ENCODE measurements at places on chromosomes 6 and 20.

DNA sequence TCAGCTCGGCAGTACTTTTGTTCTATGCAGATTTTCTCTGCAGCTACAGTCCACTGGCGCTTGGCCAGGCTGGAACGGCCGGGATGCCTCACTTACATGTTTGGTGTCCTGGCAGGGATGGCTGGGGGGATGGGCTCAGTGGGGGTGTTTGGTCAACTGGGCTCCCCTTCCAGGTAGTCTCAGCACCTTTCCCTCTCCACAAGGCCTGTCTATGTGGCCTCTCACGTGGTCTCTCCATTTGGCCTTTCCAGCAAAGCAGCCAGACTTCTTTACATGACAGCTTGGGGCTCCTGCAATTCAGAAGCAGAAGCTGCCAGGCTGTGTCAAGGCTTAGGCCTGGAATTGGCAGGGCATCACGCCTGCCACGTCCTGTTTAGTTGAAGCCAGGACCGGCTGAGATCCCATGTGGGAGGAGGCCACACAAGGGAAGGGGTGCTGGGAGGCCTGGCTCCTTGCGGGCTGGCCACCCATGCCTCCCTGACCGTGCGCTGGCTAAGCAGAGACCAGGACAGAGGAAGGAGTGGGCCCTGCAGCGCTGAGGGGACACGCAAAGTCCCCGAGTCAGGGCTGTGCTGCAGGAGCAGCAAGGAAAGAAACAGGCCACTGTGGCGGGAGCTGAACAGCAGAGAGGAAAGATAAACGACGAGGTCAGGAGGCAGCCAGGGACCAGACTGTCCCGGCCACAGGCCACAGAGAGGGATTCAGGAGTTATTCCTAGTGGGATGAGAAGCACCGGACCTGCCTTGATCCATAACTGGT lies 38.9 kb downstream of the MGME1 start:
- no peak overlapping the region for H3K27ac ChIP-seq
- no peak for DNase-seq
- H3K27me3 ChIP-seq, result no peaks in the 10 kb centered on the region
- H3K36me3 ChIP-seq, result no peaks in the 10 kb centered on the region
- no peaks in the 10 kb centered on the region for H3K4me1 ChIP-seq

DNA sequence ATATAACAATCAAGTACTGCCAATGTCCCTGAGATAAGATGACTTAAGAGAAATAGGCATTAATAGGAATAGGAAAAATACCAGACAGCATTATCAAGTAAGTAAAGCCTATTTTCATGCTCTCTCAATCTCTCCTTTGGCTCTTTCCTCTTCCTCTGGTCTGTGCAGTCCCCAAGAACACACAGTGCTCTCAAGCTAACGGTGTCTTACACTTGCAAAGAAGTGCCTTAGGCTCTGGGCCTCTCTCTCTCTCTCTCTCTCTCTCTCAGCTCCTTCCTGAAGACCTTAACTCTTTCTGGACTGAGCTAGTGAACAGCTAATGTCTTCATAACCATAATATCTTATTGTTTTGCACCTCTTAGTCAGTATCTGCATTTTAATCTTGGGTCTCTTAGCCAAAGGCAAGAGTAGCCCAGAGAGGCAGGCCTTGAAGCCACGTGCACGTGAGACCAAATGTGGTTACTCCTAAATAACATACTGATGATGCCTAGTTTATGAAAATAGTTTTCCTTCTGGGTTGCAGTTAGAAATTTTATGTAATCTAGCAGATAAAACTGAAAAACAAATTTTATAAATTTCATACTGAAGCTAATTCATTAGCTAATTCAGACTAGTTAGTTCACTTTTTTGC lies 70.8 kb downstream of the TPD52L1 start:
- H3K4me1 ChIP-seq, result no peaks in the 10 kb centered on the region
- no peak for DNase-seq
- H3K4me3 ChIP-seq, result no peak overlapping the region
- H3K36me3 ChIP-seq, result no peaks in the 10 kb centered on the region
- H3K27me3 ChIP-seq, result peaks cover 17% of the 10 kb centered on the region

DNA sequence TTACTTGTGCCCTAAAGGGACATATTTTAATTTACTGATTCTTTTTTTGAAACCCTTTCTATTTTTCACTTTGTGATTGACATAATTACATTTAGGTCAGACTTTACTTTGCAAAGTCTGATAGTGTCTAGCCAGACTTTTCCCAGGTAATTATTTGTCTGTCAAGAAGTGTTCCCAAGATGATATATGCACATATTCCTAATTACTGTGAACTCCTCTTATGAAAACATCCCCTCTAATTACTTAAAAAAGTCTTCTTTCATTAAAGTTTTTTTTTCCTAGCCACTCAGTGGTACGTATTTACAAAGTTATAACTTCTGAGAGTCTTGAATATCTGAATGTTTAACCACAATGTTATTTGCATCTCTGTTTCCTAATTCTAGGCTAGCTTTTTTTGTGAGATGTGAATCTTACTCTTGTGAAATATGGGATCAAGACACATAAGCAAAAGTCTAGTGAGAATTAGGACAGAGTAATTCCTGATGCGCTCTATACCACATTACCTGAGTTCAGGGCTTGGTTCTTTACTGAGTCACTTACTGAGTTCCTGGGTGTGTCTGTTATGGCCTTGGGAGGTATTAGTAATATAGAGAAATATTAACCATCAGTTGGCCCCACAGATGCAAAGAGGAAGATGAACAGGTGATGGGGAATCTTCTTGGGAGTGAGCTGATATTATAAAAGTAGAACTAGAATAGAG lies 27.9 kb downstream of the FAM83B start:
- no peaks in the 10 kb centered on the region for H3K4me1 ChIP-seq
- no peak overlapping the region for H3K4me3 ChIP-seq
- no peak for DNase-seq
- H3K36me3 ChIP-seq, result no peaks in the 10 kb centered on the region
- H3K27me3 ChIP-seq, result no peaks in the 10 kb centered on the region

DNA sequence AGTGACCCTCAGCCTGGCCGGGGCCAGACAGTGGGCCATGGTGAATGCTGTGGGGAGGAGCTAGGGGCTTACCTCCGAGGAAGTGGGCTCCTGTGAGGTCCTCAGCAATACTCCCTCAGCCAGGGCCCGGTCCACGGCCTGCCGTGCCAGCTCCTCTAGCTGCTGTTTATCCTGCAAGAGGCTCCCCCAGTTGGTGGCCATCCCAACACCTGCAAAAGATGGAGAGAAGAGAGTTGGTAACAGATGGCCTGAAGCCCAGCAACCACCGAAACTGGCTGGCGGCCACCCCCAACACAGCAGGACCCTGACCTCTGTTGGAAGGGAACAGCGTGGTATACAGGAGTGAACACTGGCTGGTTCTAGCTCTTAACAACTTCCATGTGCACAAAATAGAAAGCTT lies 4.0 kb downstream of the GSS start:
- peaks cover 13% of the 10 kb centered on the region for H3K36me3 ChIP-seq
- no peaks in the 10 kb centered on the region for H3K27me3 ChIP-seq
- no peak overlapping the region for H3K4me3 ChIP-seq
- DNase-seq, result no peak
- H3K27ac ChIP-seq, result no peak overlapping the region

DNA sequence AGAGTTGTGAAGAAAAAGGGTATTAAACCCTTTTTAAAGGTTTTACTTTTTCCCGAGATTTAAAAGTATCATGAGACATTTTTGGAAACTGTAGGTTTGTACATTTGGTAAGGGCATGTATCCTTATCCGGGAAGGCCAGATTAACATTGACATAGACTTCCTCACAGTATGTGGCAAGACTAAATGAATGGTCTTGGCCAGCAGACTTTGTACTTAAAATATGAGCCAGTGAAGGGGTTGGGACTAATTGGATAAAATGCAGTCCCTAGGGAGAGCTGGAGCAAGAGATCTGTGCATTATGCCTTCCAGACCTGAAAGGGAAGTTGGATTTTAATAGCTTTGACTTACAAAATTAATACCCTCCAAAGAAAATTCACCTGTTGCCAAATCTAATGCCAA lies 60.4 kb upstream of the CCN2 start:
- H3K4me1 ChIP-seq, result no peaks in the 10 kb centered on the region
- DNase-seq, result no peak
- H3K27ac ChIP-seq, result no peak overlapping the region
- H3K36me3 ChIP-seq, result no peaks in the 10 kb centered on the region
- H3K4me3 ChIP-seq, result no peak overlapping the region
- no peaks in the 10 kb centered on the region for H3K27me3 ChIP-seq

GRCh38 chr20:59630526-59630925 lies 26.2 kb downstream of the PHACTR3 start:
- H3K4me1 ChIP-seq, result no peaks in the 10 kb centered on the region
- DNase-seq, result no peak
- no peak overlapping the region for H3K27ac ChIP-seq
- H3K36me3 ChIP-seq, result no peaks in the 10 kb centered on the region
- no peak overlapping the region for H3K4me3 ChIP-seq
- H3K27me3 ChIP-seq, result peaks cover under 1% of the 10 kb centered on the region

DNA sequence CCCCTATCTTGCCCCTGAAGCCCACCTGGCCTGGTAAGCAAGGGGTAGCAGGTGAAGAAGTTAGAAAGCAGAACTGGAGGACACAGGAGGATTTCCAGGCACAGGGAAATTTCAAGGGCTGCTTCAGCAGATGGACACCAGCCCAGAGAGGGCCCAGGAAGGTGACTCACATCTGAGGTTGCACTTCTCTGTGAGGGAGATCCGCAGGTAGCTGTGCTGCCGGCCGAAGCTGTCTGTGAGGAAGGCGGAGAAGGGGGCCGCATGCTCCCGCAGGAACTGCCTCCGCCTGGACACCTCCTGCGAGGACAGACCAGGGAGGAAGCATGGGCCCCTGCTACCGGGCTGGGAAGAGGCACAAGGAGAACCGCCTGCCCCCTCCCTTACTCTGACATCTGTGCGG lies 7.1 kb downstream of the MOCS1 start:
- peaks cover 4% of the 10 kb centered on the region for H3K36me3 ChIP-seq
- no peak overlapping the region for H3K27ac ChIP-seq
- H3K27me3 ChIP-seq, result no peaks in the 10 kb centered on the region
- no peak overlapping the region for H3K4me3 ChIP-seq
- DNase-seq, result no peak

GRCh38 chr20:17939622-17940223 lies 28.9 kb downstream of the SNX5 start:
- DNase-seq, result no peak
- H3K27ac ChIP-seq, result peak overlapping the region; percentile 73
- peaks cover 25% of the 10 kb centered on the region for H3K4me1 ChIP-seq
- peaks cover 28% of the 10 kb centered on the region for H3K36me3 ChIP-seq

DNA sequence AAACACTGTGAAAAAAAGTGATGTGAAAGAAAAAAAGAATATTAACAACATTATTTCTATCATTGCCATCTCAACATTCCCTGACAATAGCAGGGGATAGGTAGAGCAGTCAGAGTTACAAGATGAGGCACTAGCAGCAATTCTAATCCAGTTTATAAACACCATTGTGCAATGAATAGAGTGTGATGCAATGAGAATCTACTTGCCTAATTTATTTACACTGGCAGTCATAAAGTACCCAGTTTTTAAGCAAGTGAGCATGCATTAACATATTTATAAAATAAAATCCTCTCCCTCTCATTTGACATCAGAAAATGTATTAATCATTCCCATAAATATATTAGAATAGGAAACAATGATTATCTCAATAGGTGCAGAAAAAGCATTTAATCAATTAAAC lies 2.5 kb upstream of the MANEA start:
- H3K27ac ChIP-seq, result peak overlapping the region; percentile 100
- peak overlapping the region; percentile 89 for H3K4me3 ChIP-seq
- peaks cover 46% of the 10 kb centered on the region for H3K4me1 ChIP-seq
- no peak for DNase-seq

DNA sequence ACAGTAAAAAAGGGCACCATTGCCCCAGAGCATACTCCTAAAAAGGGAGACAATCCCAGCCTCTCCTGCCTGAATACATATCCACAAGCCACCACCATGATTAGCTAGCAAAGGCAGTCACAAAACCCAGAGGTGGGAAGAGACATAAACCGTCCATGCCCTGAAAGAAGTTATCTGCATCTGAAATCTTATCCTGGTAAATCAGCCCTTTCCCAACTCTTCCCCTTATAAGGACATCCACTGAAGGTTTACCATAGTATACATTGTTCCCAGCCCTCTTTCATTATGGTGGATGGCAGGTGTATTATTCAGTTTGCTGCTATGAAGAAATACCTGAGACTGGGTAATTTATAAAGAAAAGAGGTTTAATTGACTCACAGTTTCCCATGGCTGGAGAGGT lies 95.2 kb downstream of the TBC1D7 start:
- no peak overlapping the region for H3K27ac ChIP-seq
- no peak overlapping the region for H3K4me3 ChIP-seq
- H3K27me3 ChIP-seq, result no peaks in the 10 kb centered on the region
- no peaks in the 10 kb centered on the region for H3K36me3 ChIP-seq
- H3K4me1 ChIP-seq, result peaks cover 13% of the 10 kb centered on the region

DNA sequence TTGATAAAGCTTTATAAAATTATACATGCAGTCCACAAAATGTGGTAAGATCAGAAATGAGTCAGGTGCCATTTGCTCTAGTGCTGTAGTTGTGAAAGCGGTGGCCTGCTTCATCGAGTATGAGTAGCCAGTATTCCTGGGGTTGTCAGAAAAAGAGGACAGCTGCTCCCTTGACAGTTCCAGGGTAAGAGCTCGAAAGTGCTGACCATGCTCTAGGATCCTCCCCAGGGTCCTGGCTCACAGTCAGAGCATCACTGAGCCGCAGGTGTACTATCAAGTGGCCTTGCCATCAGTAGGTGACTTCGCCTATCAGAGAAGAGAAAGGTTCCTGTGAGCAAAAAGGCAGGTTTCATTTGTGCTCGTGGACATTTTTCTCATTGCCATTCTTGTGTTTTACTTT lies 3.6 kb downstream of the BTBD3 start:
- no peak overlapping the region for H3K4me3 ChIP-seq
- H3K27ac ChIP-seq, result no peak overlapping the region
- H3K4me1 ChIP-seq, result peaks cover 5% of the 10 kb centered on the region
- H3K36me3 ChIP-seq, result peaks cover 3% of the 10 kb centered on the region
- no peak for DNase-seq

- H3K36me3 ChIP-seq, result peaks cover 5% of the 10 kb centered on the region
- H3K27me3 ChIP-seq, result no peaks in the 10 kb centered on the region
- H3K4me3 ChIP-seq, result no peak overlapping the region
- no peak overlapping the region for H3K27ac ChIP-seq
Measured at GRCh38 chr6:2008383-2008976, 236.9 kb downstream of the GMDS start.

- no peaks in the 10 kb centered on the region for H3K4me1 ChIP-seq
- no peaks in the 10 kb centered on the region for H3K27me3 ChIP-seq
- no peak overlapping the region for H3K4me3 ChIP-seq
Measured at GRCh38 chr6:13538084-13538483, 36.3 kb upstream of the SIRT5 start.

DNA sequence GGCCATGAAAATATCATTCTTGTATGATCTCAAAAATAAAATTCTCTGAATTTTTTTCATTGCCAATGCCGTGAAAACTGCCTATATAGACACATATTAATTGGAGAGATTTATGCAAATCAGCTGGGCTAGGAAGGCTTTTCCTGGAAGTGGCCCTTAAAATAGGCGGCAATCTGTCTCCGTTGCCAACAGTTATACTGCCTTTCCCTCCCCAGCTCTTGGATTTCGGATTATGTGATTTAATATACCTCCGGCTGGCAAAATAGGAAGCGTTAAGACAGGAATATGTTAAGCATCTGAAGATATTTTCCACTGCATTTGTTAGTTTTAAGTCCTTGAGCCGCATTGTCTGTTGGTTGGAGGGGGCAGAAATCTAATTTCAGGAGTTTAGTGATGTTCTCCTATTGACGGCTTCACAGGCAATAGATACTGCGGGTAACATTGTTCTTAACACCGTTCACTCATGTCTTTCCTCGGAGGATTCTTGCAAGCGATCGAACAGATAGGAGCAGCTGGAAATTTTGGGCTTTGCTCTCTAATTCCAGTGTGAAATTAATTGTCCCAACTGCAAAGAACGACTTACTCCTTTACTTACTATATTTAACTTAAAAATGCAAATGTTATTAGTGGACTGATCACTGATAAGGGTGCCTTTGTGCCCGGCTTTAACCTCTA lies 113.3 kb downstream of the LINC00237 start:
- H3K4me1 ChIP-seq, result no peaks in the 10 kb centered on the region
- no peaks in the 10 kb centered on the region for H3K36me3 ChIP-seq
- no peak overlapping the region for H3K4me3 ChIP-seq
